Stimulated activated CD8-positive, alpha-beta memory T cell treated with anti-CD3 and anti-CD28 coated beads, Interleukin-2, amount 100 ng/mL, for 48 hours (primary cell): ENCODE measurements at places on chromosomes 1 and 21.

- no peak for DNase-seq
These were observed 256.8 kb downstream of the TOMM20 start for GRCh38 chr1:234871710-234872271.

GRCh38 chr1:165905853-165906252, 78.4 kb downstream of the UCK2 start:
- no peak for DNase-seq

DNA sequence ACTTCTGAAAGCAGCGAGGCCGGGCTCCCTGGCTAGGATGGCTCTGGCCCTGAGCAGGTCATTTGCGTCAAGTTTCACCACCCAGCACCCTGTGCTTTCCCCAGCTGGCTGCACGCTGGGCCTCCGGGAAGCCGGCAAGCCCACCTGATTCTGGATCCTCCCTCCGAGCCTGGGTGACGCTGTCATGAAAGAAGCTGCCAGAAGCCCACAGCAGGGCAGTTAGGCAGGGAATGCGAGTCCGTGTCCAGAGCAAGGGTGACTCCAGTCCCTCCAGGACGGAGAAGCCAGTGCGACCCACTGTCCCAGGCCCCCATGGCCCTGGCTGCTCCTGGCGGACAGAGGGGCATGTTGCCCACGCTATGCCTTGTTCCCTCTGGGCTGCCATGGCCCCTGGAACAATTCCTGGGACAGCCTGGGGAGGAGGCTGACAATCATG, 44.4 kb upstream of the PCBP3 start:
- DNase-seq, result no peak

- no peak for DNase-seq
These were observed 129.6 kb upstream of the HOOK1 start for GRCh38 chr1:59685101-59685500.

- no peak for DNase-seq
These were observed 38.2 kb downstream of the CDC14A start for GRCh38 chr1:100390531-100390930.

DNA sequence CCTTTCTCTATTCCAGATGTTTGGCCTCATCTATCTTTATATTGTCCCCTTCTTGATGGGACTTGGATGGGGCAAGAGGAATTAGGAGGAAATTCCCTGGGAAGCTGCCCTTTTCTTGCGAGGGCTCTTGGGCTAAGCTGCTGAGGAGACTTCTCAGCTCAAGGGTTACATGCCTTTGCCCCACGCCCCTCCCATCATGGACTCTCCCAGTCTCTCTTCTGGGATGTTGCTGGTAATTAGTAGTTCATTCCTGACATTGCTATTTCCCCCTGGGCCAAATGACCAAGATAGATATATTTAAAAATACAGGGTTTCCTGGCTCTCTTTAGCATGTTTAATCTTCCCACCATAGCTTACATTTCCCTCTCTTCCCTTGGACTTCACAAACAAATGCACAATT, 90.6 kb upstream of the RALGPS2 start:
- DNase-seq, result no peak

DNA sequence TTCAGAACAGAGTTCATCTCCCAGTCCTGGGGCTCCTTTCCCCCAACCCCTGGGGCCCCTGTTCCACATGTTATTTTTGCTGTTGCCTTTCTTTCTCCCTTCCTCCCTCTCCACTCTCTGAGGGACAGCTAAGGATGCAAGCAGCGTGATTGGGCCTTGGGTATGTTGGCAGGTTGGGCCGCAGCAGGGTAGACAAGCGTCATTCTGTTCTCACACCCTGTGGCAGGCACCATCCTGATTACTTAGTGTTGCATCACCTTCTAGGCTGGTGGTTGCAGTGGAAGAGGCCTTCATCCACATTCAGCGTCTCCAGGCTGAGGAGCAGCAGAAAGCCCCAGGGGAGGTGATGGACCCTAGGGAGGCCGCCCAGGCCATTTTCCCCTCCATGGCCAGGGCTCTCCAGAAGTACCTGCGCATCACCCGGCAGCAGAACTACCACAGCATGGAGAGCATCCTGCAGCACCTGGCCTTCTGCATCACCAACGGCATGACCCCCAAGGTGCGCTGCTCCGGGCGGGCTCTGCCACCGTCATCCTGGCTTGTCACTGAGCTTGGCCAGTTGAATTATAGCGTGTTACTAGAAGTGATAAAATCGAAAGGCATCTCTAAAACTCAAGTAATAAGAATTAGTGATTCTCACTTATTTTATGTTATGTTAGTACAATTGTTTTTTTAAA, 43.4 kb downstream of the VANGL1 start:
- no peak for DNase-seq
